ENCODE measurements at places on chromosomes 1 and 21. TPM values are rescaled to one million over a fixed set of nuclear protein-coding genes. Genes with fewer than 3 reads are reported as not detected.

GRCh38 chr1:172781513-172782140 lies 122.7 kb downstream of the FASLG start:
- no peak for DNase-seq

GRCh38 chr1:200668514-200669313 lies 993 bp downstream of the DDX59 start:
- no peak for DNase-seq

DNA sequence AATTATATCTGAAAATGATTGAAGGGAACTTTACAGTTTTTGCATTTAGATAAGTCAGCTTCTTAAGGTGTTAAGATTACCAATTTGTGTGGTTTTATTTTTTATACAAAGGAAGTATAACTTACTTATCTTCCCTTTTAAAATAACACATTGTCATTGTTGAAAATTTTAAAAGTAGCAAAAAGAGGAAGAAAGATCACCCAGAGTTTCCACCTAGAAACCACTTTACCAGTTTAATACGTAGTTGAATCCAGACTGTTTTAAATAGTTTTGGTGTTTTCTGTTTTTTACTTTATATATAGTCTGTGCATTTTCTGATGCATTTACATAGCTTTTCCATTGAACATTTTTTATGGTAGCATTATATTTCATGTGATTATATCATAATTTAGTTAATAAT lies 6.1 kb downstream of the CCDC18 start:
- no peak for DNase-seq

GRCh38 chr1:10841118-10841517 lies 44.7 kb upstream of the CASZ1 start:
- no peak for DNase-seq

GRCh38 chr1:186793582-186793927 lies 35.2 kb upstream of the PLA2G4A start:
- DNase-seq = no peak

- DNase-seq = no peak
Observed at GRCh38 chr1:14954210-14954609, 199.3 kb upstream of the TMEM51 start.

GRCh38 chr1:100661176-100661575 lies 58.4 kb upstream of the VCAM1 start:
- DNase-seq = no peak

Gene CCT3
- 226 TPM for polyA plus RNA-seq

Gene HTR1D
- polyA plus RNA-seq = not detected

Gene GJB3
- polyA plus RNA-seq = 2.4 TPM

Gene FCMR
- polyA plus RNA-seq = 1.4 TPM

Measured in muscle of back (tissue), 13 donors.